ENCODE measurements at places on chromosomes 7 and 10. TPM values are rescaled to one million over a fixed set of nuclear protein-coding genes. Genes with fewer than 3 reads are reported as not detected.
A peak's percentile ranks its signal among the peaks of the same experiment; 100 is the strongest.

DNA sequence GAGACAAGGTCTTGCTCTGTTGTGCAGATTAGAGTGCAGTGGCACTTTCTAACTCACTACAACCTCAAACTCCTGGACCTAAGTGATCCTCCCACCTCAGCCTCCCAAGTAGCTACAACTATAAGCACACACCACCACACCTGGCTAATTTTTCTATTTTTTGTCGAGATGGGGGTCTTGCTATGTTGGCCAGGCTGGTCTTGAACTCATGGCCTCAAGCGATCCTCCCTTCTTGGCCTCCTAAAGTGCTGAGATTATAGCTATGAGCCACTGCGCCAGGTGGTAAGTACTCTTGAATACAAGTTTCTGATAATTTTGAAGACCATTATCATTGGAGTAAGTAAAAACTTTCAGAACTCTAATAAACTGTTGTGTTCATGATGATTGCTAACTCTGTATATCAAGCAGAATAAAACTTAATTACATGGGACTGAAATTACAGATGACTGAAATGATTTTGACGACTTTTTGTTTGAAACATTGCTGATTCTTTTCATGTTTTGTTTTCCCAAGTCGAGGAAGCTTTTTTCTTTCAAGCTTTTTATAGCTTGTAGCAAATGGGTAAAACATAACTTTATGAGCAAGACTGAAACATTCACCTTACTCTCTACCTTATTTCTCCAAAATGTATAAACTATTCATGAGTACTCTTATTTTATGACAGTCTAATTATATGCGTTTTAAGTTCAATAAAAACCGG lies 14.6 kb downstream of the LARP4B start:
- DNase-seq, result no peak

DNA sequence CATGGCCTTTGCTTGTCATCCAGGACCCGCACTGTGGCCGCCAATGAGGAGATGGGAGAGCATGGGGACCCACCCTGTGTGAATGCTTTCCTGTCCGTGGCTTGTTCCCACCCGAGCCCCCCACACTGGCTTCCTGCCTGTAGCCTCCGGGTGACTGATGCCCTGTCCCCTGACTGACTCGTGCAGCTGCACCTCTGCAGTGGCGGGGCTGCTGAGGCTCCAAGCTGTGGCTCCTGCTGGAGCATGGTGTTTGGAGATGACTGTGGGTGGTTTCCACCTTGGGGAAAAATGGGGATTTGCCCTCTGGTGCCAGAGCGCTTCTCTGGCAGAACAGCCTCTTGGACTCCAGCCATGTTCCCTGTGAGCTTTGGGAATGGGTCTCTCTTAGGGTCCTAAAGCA lies 2.1 kb downstream of the CAMK1D start:
- peak; percentile 68 for DNase-seq

HMX3 gene
- not detected for total RNA-seq

COL17A1 gene
- total RNA-seq, result not detected

DNA sequence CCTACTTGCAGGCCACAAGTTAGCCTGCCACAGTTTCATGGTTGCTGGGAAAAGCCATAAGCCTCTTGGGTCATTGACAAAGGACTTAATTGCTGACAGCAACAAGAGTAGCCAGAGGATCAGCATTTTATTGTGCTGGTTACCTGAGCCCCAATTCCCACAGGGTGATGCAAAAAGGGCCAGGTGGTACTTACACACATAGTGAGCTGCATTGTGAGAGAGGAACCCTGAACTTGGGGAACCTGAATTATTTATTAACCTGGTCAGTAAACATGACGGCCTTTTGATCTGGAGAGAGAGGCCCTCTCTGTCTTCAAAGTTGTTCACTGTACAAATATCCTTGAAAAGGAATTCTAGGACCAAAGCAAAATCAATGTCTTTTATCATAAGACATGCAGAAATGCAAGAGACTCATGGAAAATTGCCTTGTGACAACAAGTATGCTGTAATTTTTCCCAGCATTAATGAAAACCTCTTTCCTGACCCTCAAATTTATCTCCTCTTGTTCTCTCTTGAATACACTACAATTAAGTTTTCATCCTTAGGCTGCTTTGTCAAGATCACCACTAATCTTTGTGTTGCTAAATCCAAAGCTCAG lies 102.9 kb upstream of the PHYHIPL start:
- DNase-seq, result no peak

GRCh38 chr7:106177738-106178592 lies 65.9 kb upstream of the SYPL1 start:
- no peak for DNase-seq

GRCh38 chr10:61541960-61542359 lies 88.8 kb upstream of the TMEM26 start:
- DNase-seq, result no peak

DNA sequence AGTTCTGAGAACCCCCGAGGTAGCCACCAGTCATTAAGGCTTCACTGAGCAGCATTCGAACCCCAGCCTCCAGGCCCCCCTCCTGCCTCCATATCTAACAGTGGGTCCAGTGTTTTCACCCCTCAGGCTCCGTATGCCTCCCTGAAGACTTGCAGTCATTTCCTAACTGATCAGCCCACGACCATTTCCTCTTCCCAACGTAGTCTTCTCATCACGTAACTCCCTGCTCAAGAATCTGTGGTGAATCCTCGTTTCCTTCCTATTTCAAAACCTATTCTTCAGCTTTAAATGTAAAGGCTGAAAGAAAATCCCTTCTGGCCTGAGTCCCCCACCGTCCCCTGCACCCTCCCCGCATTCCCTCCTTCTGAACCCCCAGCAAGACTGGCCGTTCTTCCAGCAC lies 21.1 kb downstream of the FRMD4A start:
- DNase-seq, result no peak

PLA2G12B gene
- total RNA-seq, result not detected

DNA sequence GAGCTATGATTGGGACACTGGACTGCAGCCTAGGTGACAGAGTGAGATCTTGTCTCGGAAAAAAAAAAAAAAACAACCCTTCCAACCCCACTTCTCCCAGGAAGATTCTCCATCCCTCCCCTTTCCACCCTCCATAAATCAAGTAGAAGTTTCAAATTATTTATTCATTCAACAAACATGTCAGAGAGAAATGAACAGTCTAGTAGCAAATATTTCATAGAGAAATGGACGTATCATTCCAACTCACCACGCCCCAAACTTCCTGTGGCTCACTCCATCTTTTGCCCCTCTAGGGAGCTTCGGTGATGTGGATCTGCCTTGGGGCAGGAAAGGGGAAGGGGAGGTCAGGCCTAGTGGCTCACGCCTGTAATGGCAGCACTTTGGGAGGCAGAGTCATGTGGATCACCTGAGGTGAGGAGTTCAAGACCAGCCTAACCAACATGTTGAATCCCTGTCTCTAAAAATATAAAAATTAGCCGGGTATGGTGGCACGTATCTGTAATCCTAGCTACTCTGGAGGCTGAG lies 638 bp upstream of the TRAPPC14 start:
- no peak for DNase-seq

DNA sequence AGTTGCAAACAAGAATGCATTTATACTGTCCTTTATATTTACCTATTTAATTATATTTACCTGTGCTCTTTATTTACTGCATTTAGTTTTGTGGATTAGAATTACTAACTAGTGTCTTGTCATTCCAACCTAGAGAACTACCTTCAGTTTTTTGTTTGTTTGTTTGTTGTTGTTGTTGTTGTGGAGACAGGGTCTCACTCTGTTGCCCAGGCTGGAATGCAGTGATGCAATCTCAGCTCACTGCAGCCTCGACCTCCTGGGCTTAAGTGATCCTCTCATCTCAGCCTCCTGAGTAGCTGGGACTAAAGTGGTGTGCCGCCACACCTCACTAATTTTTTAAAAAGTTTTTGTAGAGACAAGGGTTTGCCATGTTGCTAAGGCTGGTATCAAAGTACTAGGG lies 156.4 kb upstream of the AKR1E2 start:
- DNase-seq, result no peak

DNA sequence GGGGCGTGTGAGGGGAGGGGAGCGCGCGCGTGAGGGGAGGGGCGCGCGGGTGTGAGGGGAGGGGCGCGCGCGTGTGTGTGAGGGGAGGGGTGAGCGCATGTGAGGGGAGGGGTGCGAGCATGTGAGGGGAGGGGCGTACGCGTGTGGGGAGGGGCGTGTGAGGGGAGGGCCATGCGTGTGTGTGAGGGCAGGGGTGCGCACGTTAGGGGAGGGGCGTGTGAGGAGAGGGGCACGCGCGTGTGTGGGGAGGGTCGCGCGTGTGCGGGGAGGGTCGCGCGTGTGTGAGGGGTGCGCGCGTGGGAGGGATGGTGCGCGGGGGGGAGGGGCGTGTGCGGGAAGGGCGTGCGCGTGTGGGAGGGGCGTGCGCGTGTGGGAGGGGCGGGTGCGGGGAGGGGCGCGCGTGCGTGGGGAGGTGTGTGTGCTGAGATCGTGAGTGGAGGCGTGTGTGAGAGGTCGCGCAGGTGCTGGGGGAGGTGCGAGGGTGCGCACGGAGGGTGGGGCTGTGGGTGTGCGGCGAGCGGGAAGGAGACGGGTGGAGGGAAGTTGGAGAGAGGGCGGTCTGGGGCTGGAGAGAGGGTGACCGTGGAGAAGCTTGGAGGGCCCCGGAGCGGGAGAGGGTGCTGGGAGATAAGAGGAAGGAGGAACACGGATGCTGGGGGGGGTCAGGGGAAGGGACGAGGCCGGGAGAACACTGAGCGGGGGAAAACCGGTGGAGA lies 19.7 kb downstream of the MXI1 start:
- peak; percentile 90 for DNase-seq

SUN3 gene
- total RNA-seq, result not detected

MINDY4 gene
- total RNA-seq, result 1.2 TPM

GRCh38 chr7:33773053-33773452 lies 132.3 kb upstream of the BMPER start:
- DNase-seq, result no peak

DNA sequence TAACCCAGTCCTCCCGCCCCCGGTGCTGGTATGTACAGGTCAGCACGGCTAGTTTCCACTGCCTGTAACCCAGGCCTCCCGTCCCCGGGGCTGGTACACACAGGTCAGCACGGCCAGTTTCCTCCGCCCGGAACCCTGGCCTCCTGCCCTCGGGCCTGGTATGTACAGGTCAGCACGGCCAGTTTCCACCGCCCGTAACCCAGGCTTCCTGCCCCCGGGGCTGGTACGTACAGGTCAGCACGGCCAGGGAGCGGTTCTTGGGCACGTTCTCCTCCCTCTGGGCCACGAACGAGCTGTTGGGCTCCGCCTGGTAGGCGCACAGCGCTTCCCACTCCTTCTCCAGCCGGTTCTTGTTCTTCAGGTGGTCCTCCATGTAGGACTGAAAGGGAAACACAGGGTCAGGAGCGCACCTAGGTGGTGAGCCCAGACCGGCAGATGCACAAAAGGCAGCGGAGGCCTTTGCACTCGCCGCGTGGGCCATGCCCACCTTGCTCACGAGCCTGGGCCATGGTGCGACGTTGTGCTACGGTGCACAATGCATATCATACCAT lies 284.4 kb downstream of the DNAJB6 start:
- no peak for DNase-seq

DNA sequence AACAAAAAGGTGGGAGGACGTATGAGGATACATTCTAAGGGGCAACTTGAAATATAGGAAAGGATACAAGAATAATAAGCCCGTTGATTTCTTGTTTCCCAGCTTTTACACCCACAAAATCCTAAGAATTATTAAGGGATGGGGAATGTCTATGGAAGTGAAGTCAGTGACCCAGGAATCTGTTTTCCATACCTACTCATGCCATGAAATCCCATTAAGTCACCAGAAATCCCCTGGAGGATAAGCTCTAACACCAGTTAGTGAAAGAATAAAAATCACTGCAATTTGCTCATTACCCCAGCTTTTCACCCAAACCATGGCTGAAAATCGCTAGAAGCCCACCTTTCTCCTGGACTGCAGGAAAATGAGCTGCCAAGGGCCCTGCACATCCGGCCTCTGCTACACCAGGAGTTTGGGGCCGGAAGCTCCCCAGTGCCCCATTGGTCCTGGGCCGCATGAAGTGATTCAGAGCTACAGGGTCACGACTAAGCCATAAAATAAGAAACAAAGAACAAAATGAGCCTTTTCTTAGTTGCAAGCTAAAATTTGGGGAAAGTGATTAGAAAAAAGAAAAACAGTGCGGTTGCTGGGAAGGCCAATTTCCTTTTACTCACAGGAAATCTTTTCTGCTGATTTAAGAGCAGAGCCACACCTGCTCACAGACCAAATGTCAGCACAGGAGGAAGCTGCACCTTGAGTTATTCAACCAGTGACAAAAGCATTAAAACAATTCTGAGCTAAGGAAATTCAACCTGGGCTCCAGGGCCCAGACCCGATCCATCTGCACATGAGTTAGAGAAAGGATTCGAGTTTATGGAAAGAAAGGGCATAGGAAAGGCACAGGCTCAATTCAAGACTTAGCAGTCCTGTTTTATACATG lies 40.3 kb downstream of the HIPK2 start:
- DNase-seq, result peak; percentile 69

SPDYE6 gene
- total RNA-seq, result not detected

GRCh38 chr10:80489371-80490112 lies 35.4 kb downstream of the TSPAN14 start:
- DNase-seq, result no peak

- DNase-seq, result no peak
Observed at GRCh38 chr10:33012306-33012705, 54.3 kb upstream of the ITGB1 start.

HECW1 gene
- not detected for total RNA-seq

HOGA1 gene
- not detected for total RNA-seq

PKD2L1 gene
- 0.17 TPM for total RNA-seq

NXPH1 gene
- not detected for total RNA-seq

DNA sequence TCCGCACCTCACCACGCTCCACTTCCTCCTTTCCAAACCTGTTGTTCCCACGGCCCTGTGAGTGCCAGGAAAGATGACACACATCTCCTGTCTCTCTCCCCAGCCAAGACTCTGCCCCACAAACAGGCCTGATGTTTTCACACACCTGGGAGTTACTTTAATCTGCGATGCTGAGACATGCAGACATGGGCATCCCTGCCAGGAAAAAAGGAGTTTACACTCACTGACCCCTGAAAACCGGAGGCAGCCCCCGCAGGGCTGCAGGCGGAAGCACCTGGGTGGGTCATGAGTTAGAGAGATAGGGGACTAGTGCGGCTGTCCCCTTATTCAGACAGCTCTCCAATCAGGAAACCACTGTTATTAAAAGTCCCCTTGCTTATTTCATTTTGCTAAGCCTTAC lies 106.4 kb upstream of the CARD11 start:
- DNase-seq, result no peak

FAM25C gene
- total RNA-seq, result not detected

GRCh38 chr7:30135301-30136116 lies 723 bp downstream of the MTURN start:
- peak; percentile 84 for DNase-seq

- peak; percentile 44 for DNase-seq
Observed at GRCh38 chr10:78502210-78502936, 468.7 kb downstream of the RPS24 start.

DNA sequence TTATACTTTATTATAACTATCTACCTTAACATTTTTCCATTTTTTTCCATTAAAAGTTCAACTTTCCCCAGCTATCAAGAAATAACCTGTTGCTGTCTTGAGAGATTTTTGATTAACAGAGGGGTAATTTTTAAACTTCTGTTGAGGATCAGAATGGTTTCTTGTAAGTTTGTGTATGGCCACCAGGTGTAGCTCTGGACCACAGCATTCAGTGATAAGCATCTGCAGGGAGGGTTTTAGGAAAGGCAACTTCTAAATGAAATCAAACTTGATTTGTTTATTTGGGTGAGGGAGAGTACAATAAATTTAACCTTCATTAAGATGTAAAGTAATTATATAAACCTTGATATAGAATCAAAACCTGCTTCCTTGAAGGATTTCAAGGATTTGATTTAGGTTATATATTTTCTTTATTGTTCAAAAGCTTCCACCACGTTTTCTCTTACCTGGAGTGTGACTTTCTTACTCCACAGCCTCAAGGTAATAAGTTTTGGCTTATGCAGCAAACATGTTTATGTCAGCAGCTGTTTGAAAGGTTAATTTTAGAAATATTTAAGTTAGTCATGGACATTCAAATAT lies 153.3 kb downstream of the STK31 start:
- DNase-seq, result peak; percentile 60

Measured in activated CD4-positive, alpha-beta T cell treated with anti-CD3 and anti-CD28 coated beads, Interleukin-2, amount 10 ng/mL, durations not matched to agents 24 days and 14 days (primary cell).